ENCODE measurements at places on chromosomes 11 and 22. TPM values are rescaled to one million over a fixed set of nuclear protein-coding genes. Genes with fewer than 3 reads are reported as not detected.

IGSF9B gene
- 2.9 TPM for total RNA-seq

FADS2 gene
- 75.1 TPM for total RNA-seq

SLC17A6 gene
- total RNA-seq, result not detected

UPB1 gene
- 1.5 TPM for total RNA-seq

DLG2 gene
- 9.7 TPM for total RNA-seq

CBLIF gene
- not detected for total RNA-seq

OR52H1 gene
- 0.90 TPM for total RNA-seq

TRIM51 gene
- not detected for total RNA-seq

CYP2D6 gene
- total RNA-seq, result 1.0 TPM

DNA sequence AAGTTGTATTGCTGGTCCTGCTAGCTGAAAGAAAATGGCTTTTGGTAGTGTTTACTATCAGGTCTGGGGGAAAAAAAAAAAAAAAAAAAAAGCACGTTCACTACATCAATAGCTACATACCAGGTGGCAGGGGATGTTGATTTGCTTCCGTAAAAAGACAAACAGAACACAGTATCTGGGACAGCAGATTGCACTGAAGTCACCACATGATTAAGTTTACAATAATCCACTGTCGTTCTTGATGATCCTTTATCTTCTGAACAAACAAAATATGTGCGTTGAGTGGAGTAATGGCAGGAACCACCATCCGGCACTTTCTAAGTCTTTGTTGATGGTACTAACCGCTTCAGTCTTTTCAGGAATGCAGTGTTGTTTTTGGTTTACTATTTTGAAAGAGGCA, 48.7 kb downstream of the DDX6 start:
- DNase-seq, result no peak

DNA sequence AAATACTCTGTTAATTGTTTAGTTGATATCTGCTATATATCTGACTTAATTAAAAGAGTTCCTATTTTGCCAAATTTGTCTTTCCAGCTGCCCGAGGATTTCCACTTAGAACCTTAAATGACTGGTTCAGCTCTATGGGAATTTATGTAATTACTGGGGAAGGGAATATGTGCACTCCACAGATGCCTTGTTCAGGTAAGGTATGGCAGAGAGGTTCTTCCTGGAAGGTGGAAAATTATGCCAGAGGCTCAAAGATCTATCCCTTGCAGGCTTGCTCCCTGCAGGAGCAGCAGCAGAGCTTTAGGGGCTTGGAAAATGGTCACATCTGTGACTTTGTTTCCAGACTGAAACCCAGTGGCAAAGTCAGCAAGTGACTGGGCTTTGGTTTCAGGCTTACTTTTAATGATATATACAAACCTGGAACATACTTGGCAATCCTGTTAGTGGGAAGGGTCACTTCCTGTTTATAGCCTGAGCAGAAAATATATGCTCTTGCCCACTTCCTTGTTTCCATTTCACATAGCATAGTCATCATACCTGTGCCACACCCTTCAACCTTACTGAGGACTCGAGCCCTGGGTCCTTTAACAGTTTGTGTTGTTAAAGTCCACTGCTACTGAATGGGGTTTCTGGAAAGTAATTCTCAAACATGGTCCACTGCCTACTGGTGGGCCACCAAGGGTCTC, 23.7 kb downstream of the WBP2NL start:
- no peak for DNase-seq

DNA sequence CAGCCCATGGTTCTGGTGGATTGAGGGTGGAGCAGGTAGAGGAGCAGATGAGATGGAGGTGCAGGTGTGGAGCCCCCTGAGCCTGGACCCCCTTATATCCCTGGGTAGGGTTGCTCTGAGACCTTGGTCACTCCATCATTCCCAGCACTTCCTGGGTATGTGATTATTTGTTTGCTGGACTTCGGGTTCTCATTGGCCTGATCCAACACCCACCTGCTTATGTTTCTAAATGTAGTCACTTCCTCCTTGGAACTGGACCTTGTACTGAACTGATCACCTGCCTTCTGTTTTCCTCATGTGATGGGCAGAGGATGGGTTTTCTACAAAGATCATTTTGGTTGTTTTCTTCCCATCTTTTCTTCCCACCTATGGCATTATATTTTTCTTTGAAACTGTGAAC, at the start of gene KRTAP5-4:
TSS of gene KRTAP5-4 (minus strand) at position 53 of the 400 bp plus-strand sequence. CDS start at position 8, 45 bp downstream.
- no peak for DNase-seq

DNA sequence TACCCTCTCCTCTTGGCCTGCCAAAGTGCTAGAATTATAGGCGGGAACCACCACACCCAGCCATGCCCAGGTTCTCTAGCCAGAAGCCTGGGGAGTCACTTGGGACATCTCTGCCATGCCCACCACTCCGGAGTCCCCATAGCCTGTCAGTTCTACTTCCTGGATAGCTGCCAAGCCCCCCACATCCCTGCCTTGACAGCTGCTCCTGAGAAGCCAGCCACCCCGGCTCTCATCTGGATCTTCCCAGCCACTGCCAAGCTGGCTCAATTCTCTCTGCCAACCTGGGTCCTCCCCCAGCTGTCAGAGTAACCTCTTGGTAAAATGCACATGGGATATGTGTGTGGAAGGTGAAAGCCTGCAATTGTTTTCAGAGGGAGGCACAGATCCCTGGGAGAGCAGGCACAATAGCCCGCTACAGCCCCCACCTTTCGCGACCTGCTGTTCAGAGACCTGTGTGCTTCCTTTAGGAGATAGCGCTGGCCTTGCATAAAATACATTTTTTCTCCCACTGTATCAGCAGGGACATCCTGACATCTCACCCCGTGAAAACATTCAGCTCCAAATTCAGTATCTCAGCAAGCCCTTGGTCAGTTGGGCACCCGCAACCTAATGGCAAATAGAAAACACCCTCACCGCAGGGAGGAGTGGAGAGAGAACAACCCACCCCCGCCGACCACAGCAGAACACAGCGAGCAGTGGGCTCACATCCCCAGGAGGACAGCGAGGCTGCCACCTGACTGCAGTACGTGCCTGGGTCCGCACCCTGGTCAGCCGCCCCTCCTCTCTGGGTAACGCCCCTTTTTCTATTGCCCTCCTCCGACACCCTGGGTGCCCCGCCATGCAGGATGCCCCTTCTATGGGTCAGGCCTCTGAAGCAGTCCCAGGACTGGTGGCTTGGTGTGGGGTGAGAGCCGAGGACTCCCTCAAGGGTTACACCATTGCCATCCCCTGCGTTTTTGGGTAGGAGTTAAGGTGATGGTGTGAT, 1342.2 kb downstream of the BRD1 start:
- peak; percentile 44 for DNase-seq

- DNase-seq, result no peak
These were observed 29.1 kb downstream of the TREH start for GRCh38 chr11:118650366-118650765.

GRCh38 chr11:68673306-68673945, 10.9 kb upstream of the GAL start:
- DNase-seq, result peak; percentile 26

GRCh38 chr11:846496-847098, 3.9 kb downstream of the TSPAN4 start:
- no peak for DNase-seq

GRCh38 chr11:64185175-64185692, 737 bp upstream of the STIP1 start:
- DNase-seq, result peak; percentile 95

- DNase-seq, result peak; percentile 72
These were observed 261.9 kb upstream of the LUZP2 start for GRCh38 chr11:24234822-24235508.

GRCh38 chr11:82080160-82080559, 653.5 kb downstream of the FAM181B start:
- no peak for DNase-seq

DNA sequence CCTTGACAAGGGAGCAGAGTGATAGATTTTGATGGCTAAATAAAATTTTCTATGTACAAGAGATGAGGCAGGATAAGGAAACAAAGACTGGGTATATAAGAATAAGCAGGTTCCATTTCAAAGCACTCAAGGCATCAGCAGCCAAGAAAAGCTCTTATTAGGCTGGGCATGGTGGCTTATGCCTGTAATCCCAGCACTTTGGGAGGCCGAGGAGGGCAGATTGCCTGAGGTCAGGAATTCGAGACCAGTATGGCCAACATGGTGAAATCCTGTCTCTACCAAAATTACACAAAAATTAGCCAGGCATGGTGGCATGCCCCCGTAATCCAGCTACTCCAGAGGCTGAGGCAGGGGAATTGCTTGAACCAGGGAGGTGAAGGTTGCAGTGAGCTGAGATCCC, 563.4 kb upstream of the CCDC179 start:
- DNase-seq, result no peak

DNA sequence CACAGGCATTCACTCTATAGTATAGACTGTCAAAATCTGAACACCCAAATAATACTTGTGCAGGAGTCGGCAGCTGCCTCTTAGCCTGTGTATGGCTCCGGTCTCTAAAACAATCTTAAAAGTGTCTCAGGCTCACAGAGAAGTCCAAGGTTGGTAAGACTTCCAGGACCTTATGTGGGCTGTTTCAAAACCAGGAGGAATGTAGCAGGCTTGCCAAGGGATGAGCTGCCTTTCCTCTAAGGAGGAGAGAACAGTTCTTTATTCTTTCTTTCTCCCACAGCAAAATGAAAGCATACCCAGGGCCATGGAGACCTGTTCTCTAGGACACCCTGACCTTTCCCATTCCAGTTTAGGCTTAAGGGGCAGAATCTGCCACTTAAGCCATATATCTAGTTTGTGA, 176.5 kb downstream of the TRPC6 start:
- no peak for DNase-seq

DNA sequence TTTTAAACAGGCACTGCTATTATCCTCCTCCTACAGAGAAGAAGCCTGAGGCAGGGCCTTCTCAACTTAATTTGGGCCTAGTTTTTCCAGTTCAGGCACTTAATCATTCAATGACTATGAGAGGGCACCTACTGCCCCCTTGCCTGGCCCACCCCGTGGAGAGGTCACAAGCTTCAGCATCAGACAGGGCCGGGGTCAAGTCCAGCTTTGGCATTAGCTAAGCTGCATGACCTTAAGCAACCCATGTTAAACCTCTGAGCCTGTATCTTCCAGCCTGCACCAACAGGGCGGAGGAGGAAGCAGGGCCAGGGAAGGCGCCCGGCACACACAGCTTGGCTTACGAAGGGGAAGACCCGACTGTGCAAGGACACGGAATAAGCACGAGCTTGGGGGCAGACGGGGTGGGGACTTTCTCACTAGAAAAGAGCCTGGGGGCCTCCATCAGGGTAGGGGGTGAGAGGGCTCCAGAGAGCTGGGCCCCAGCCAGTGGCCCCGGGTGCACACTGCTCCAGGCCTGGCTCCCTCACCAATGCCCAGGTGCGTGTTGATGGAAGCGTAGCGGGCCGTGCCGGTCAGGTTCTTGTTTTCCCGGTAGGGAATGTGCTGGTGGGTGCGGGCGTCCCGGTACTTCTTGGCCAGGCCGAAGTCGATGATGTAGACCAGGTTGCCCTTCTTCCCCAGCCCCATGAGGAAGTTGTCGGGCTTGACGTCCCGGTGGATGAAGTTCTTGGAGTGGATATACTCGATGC, 16.9 kb downstream of the CSNK1E start:
- no peak for DNase-seq

GRCh38 chr22:24247564-24248344, 2.9 kb upstream of the GGT5 start:
- DNase-seq, result peak; percentile 95

GRCh38 chr11:61773356-61773755, 19.0 kb downstream of the TMEM258 start:
- no peak for DNase-seq

- DNase-seq, result peak; percentile 52
These were observed 20.9 kb downstream of the SLC37A2 start for GRCh38 chr11:125084057-125084416.

- no peak for DNase-seq
These were observed 20.1 kb downstream of the SYT7 start for GRCh38 chr11:61560751-61561150.

DNA sequence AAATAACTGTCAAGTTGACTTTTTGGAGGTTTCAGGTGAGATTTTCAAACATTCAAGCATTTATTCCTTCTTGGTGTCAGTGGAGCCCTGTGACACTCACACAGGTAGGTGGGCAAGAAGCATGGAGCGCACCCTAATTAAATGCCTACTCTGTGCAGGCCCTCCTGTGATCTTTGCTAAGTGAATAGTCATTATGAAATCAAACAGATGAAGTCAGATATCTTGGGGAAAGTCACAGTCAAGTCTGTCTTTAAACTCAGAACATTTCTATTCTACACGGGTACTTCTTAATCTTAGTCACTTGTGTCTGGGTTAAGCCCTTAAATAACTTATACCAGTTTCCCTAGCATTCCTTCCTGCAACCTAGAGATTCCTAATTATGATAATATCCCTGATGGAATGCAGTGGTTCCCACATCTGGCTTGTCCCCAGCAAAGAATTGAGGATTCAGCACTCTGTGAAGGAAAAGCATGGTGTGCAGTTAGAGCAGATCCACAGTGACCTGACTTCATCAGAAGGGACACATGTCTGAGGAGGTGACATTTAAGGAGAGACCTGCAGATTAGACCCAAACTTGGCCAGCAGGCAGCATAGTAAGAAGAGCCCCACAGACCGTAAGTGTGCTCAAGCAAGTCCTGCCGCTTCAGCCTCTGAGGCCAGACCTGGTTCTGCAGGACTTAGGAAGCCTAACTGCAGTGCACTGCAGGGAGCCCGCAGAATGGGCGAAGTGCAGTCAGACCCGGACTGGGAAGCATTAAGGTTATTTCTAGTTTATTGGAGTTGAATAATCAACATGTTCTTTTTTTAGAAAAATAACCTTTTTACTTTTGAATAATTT, 85.3 kb upstream of the GAL start:
- DNase-seq, result no peak

GRCh38 chr11:58564231-58564630, 11.4 kb downstream of the LPXN start:
- no peak for DNase-seq

DNA sequence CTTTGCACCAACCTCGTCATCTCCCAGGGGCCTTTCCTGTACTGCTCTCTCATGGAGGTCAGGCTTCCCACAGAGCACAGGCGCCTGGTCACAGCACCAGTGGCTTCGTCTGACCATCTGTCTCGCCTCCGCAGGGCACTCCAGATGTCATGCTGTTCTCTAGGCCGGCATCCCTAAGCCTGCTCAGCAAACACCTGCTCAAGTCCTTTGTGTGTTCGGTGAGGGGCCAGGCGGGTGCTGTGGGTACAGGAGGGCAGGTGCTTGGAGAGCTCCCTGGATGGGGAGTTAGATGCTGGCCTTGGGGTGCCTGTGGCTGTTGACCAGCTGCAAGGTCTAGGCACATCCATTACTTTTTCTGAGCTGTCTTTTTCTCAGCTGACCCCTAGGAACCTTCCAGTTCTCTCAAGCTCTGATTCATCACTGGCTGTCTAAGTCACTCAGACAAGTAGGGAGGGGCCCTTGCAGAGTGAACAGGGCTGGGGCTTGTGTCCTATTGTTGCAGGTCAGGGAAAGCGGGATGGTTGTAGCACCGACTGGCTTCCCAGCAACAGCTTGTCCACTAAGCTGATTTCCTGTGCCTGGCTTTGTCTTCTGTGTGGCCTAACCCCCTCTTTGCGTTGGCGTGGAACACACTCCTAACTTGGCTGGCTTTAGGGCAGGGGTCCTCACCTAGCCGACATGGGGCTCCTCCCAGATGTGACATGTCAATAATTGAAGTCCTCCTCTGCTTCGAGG, 9.2 kb downstream of the CLDN5 start:
- DNase-seq, result no peak

All from upper lobe of right lung (tissue), 1 donor.